ENCODE measurements at places on chromosomes 6 and 20.

DNA sequence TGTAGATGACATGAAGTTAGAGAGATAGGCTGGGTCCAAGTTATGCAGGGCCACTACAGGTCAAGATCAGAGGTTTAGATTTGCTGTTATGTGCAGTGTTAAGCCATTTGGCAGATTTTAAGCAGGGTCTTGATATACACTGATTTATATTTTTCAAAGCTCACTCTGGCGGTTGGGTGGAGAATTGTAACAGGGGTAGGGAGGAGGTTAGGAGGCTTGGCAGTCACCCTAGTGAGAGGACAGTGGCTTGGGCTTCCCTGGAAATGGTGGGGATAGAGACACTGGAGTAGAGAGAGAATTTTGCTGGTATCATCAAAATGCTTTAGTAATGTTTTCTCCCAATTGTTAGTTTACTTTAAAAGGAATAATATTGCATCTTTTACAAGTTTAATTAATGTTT is 149.5 kb upstream of the SUPT3H start:
- DNase-seq, result no peak

GRCh38 chr6:44029444-44030185 is 97.6 kb downstream of the MRPL14 start:
- no peak for DNase-seq

- DNase-seq, result no peak
Observed at GRCh38 chr20:21234806-21235483, 68.2 kb upstream of the XRN2 start.

- no peak for DNase-seq
Observed at GRCh38 chr20:61621035-61621730, 369.1 kb downstream of the CDH4 start.

DNA sequence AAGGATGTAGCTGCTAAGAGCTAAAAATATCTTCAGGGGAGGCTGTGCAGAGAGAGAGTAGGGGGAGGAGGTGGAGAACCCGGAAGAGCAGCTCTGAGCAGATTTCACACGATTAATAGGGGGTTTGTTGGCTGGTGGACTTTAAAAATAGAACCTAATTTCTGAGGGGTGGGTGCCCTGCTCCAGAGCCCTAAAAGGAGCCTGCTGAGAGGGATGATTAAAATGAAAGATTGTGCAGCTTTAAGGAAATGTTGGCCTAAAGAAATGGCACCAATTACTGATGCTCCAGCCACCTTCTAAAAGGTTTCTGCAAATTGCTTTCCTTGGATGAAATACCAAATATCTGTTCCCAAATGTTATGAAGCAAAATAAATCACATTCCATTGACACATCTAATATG is 202.8 kb upstream of the BTBD3 start:
- DNase-seq, result no peak

DNA sequence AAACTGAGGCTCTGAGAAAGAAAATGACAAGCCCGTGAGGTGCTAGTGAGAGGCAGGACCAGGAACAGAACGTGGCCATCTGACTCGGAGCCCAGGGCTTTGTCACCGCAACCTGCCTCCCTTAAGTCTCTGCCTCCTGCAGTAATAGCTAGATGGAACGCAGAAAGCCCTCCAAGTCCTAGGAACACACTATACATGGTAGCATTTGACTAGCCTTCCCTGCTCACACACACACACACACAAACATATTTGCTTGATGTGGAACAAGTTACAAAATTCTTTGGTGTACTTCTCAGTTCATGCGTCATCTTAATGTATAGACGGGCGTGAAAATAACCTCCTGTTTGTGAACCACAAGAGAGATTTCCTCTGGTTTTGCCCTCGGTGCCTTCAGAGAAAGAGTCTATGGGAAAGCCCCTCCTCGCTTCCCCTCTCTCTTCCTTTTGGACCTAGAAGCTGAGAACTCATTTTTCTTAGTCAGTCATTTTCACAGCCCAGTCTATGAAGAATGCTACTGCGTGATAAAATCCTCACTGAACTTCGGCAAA is 38.8 kb downstream of the C6orf52 start:
- no peak for DNase-seq

DNA sequence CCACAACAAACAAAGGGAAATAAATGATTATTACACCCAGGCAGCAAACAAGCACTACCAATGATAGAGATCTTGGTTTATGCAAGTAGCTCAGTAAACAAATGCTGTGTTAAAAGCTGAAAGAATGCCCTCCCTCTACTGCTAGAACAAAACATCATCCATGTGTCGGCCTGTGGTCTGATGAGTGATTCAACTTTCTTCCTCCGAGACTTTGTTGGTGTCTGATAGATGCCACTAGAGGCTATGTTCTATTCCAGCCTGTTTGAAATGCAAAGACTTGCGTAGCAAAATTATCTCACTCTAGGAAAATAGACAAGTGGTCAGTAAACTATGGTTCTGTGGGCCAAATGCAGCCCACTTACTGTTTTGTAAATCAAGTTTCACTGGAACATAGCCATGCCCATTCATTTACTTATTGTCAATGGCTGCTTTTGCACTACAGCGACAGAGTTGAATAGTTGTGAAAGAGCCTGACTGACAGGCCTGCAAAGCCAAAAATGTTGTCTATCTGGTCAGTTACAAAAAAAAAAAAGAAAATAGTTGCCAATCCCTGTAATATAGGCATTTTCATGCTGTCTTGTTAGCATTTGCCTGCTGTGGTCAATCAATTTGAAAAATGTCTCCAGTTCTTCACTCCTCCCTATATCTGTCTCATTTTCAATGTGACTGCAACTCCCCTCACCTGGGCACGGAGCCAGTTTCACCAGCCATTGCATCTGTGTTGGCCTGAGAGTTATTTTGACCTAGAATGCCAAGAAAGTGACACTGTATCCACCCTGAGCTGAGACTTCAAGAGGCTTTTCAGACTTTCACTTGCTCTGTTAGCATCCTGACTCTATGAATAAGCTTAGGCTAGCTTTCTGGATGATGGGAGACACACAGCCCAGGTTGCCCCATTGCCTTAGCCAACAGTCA is 544.6 kb upstream of the BTBD3 start:
- no peak for DNase-seq

- DNase-seq, result no peak
Observed at GRCh38 chr6:13156381-13156780, 172.0 kb downstream of the TBC1D7 start.

DNA sequence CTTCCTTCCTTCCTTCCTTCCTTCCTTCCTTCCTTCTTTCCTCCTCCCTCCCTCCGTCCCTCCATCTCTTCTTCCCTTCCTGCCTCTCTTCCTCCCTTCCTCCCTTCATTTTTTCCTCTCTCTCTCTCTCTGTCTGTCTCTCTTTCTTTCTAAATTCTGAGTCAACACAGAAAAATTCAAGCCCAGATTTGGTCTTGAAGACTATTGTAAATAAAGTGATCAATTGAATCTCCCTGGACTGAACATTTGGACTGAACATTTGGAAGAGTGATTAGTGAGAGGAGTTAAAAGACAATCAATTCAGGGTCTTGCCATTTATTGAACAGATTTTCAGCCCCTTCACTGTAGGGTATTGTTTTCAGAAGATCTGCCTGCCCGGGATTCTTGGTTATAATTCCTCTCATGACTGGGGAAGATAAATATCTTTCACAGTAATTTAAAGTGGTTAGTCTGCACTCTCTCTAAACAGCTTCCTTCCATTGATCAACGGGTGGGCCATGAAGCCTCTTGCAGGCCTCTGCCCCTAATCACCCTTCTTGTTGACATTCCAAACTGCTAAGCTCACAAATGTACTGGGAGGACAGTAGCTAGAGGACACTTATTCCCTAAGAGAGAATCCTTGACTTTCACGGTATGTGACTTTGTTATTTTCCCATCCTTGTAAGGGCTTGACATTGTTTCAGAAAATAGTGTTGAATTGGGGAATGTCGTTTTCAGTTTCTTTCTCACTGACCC is 101.7 kb upstream of the BMP2 start:
- DNase-seq, result no peak

GRCh38 chr6:10441655-10442009 is 26.8 kb upstream of the TFAP2A start:
- no peak for DNase-seq

DNA sequence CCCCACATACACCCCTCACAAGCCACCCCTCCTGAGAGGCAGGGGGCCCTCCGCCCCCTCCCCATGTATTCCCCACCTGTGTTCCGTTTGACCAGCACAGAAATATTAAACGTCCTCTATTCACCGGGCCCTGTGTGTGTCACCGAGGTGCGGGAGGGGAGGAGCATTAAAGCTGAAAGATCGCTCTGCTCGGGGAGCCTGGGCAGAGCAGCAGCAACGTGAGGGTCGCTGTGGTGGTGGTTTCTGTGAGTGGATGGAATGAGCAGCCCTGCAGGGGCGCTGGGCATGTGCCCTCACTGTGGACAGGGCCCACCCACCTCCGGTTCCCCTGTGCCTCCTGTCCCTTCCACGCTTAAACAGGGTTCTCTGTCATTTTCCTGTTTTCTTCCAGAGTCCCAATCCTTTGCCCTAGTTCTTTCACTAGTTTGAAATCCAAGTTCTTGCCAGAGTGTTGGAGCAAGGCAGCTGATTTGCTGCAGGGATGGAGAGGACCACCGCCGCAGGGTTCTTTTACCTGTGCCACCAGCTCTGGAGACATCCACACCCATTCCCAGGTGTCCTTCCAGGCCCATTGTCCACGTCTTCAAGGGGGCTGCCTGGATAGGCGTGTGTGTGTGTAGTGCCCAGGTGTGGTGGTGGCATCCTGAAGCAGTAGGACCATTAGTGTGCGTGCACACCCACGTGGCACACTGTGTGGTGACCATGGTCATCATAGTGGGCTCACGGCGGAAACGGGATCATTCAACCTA is 37.6 kb upstream of the MDFI start:
- DNase-seq, result no peak

GRCh38 chr6:64591676-64592036 is 956.1 kb downstream of the PHF3 start:
- DNase-seq, result no peak

- no peak for DNase-seq
Observed at GRCh38 chr20:39607141-39607540, 645.0 kb downstream of the DHX35 start.

GRCh38 chr6:126156973-126157372 is 170.6 kb downstream of the TRMT11 start:
- DNase-seq, result no peak

DNA sequence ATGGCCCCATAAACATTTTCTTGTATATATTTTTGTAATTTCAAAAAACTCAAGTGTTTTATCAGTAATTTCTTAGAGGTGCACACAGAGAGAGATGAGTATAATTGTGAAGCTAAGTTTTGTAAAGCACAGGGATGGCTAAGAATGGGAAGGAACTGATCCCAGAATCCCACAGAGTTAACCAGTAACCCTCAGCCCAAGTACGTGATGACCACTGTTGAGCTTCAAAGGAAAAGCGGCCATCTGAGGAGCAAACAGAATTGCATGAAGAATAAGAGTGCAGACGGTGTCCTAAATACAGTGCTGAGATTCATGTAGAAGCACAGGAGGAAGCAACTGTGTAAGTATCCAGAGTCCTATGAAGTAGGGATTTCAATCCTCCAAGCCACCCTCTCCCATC is 28.1 kb upstream of the HLA-C start:
- DNase-seq, result no peak

GRCh38 chr6:169669889-169670288 is 31.9 kb downstream of the WDR27 start:
- DNase-seq, result no peak

DNA sequence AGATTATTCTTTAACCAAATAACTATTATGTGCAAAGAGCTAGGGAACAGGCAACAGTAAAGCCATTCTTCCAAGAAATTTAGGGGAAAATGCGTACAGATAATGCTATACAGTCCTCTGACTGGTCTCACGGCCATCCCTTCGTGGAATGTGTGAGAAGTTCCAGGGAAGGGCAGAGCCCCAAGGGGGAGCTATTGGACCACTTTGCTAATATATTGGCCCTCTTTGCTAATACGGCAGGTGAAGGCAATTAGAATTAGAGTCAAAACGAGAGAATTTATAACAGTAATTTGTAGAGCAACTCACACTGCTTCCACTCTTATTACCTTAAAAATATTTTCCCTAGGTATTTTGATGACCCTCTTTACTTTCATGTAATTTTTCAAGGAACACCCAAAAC is 140.4 kb downstream of the IMPG1 start:
- no peak for DNase-seq

- DNase-seq, result no peak
Observed at GRCh38 chr6:7170117-7170732, 62.5 kb downstream of the RREB1 start.

DNA sequence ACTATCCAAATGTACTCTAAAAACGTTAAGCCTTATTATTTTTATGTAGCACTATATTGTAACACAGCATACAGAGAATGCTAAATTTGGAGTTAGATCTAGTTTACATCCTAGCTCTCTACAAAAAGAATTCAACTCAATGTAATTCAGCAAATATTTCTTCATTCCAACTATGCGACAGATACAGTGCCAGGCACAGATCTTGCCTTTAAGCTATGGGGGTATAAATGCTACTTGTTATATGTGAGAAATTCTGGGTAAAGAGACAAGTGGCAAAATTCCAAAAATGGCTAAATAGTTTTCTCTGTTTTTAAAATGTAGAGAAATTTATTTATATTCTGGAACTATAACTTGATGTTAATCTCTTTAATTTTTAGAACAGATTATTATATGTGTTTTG is 63.2 kb downstream of the SEL1L2 start:
- DNase-seq, result no peak

GRCh38 chr6:104896914-104897313 is 37.2 kb upstream of the HACE1 start:
- no peak for DNase-seq

- DNase-seq, result no peak
Observed at GRCh38 chr6:53168516-53169267, 20.1 kb upstream of the GCM1 start.

GRCh38 chr20:53919886-53920285 is 150.5 kb downstream of the BCAS1 start:
- DNase-seq, result no peak

DNA sequence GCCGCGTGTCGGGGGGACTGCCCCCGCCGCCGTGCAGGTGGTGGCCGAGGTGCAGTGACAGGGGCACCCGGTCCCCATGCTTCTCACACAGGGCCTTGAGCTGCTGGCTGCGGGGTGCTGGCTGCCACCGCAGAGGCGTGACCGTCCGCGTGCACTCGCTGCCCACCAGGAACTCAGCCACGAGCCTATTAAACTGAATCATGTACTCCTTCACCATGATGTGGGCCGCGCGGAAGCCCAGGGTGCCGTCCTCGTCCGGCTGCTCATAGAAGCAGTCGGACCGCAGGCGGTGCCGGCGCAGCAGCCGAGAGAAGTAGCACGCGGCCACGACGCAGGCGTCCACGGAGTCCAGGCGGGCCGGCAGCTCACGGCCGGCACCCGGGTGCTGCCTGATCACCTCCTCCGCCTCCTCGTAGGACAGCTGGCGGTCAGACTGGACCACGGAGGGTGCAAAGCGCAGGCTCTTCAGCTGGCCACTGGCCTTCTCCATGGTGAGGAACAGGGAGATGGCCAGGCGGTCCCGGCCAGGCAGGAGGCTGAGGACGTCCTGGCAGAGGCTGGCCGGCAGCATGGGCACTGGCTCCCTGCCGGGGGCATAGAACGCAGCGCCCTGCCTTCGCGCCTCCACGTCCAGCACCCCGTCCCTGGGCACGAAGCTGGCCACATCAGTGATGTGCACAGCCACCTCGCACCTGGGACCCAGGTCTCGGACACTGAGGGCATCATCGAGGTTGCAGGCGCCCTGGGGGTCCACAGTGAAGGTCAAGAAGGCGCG is 9.8 kb downstream of the HELZ2 start:
- DNase-seq, result no peak

- no peak for DNase-seq
Observed at GRCh38 chr6:52661551-52661950, 9.4 kb upstream of the TMEM14A start.

- no peak for DNase-seq
Observed at GRCh38 chr6:148422085-148422484, 79.4 kb downstream of the SASH1 start.
